ENCODE measurements at places on chromosomes 5 and 9. TPM values are rescaled to one million over a fixed set of nuclear protein-coding genes. Genes with fewer than 3 reads are reported as not detected.

ABO gene
- total RNA-seq: not detected

LYRM7 gene
- 6.7 TPM for total RNA-seq

GMCL2 gene
- total RNA-seq: not detected

DRD1 gene
- not detected for total RNA-seq

FBP2 gene
- total RNA-seq: not detected

CFAP157 gene
- total RNA-seq: not detected

CCDC171 gene
- total RNA-seq: 1.7 TPM

IFNA5 gene
- total RNA-seq: not detected

GAPVD1 gene
- 29.7 TPM for total RNA-seq

FAF2 gene
- 51.4 TPM for total RNA-seq

DNAH5 gene
- total RNA-seq: 3.5 TPM

LCN6 gene
- total RNA-seq: not detected

ITK gene
- 0.58 TPM for total RNA-seq

GABRP gene
- total RNA-seq: not detected

RMI1 gene
- total RNA-seq: 5.0 TPM

LHX3 gene
- total RNA-seq: not detected

SLC46A2 gene
- total RNA-seq: not detected

PCDHGB6 gene
- total RNA-seq: 1.8 TPM

GCNT4 gene
- total RNA-seq: under 0.01 TPM

Data from PC-3 (cell line).